ENCODE measurements at places on chromosomes 7 and 10. TPM values are rescaled to one million over a fixed set of nuclear protein-coding genes. Genes with fewer than 3 reads are reported as not detected.

Gene WNT2
- 7.7 TPM for total RNA-seq

GRCh38 chr7:35261041-35261440, 7.1 kb upstream of the TBX20 start:
- H3K27ac ChIP-seq, result no peak overlapping the region
- DNase-seq, result peak; percentile 39
- no peak overlapping the region for H3K4me3 ChIP-seq
- peaks cover 9% of the 10 kb centered on the region for H3K4me1 ChIP-seq
- H3K36me3 ChIP-seq, result no peaks in the 10 kb centered on the region

DNA sequence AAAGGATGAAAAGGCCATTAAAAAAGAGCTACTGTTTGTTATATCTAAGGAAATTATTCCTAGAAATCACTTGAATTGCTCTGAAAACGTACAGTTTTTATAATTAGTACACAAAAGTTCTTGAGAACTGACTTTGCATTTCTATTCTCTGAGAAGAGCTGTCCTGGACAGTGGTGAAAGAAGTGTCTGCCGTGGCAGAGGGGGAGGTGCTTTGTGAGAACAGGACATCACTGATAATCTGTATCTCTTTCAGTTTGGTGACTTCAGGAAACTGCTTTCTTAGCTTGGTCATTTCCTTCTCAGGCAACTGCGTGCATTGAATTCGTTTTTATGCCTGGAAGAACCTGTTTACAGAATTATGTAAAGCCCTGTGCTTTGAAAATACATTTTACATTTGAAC, 52.1 kb downstream of the POLL start:
- H3K4me3 ChIP-seq, result no peak overlapping the region
- no peaks in the 10 kb centered on the region for H3K4me1 ChIP-seq
- H3K36me3 ChIP-seq, result peaks cover 47% of the 10 kb centered on the region
- no peaks in the 10 kb centered on the region for H3K27me3 ChIP-seq
- DNase-seq, result no peak

Gene SLC26A3
- not detected for total RNA-seq

DNA sequence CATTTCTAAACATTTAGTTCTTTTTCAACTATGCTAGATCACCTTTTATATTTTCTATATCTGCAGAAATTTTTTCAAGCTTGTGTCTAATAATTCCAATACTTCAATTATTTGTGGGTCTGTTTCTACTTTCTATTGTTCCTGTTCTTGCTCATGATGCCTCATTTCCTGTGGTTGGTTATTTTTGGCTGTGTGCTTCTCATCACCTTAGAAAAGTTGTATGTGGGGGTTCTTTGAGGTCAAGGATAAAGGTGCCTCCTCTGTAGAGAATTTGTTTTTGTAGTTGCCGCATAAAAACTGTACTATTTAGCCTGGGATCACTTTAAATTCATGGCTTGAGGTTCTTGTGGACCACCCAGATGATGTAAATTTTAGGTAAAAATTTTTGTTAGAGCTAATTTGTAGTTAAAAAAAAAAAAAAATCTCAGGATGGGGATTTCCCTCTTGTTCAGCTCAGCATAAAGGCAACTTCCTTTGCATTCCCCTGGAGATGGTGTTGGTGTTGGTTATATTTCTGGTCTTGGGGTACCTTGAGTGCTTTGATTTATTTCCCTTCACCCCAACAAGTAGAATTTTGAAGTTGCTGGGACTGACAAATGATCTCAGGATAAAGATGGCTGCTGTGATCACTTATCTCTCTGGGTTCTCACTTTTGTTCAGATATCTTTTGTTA, 27.0 kb upstream of the JAZF1 start:
- no peaks in the 10 kb centered on the region for H3K27me3 ChIP-seq
- DNase-seq, result no peak
- no peak overlapping the region for H3K4me3 ChIP-seq
- H3K36me3 ChIP-seq, result no peaks in the 10 kb centered on the region
- no peak overlapping the region for H3K27ac ChIP-seq
- H3K4me1 ChIP-seq, result no peaks in the 10 kb centered on the region

Gene CREB5
- 9.0 TPM for total RNA-seq

DNA sequence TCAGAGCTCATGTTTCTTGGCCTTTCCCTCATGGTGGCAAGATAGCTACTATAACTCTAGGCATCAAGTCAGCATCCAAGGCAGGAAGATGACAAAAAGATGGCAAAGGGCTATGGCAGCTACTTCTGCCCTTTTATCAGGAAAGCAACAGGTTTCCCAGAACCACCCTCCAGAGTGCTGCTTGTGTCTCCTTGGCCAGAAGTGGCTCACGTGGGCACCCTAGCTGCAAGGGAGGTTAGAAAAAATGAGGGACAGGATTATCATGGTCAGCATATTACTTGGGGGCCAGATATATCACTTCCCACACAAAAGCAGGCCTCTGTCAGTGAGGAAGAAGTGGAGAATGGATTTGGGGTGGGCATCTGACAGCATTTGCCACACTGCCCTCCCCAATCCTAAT, 24.3 kb upstream of the C10orf105 start:
- no peak overlapping the region for H3K27ac ChIP-seq
- peaks cover 62% of the 10 kb centered on the region for H3K4me1 ChIP-seq
- no peaks in the 10 kb centered on the region for H3K36me3 ChIP-seq
- H3K4me3 ChIP-seq, result no peak overlapping the region
- DNase-seq, result no peak
- H3K27me3 ChIP-seq, result no peaks in the 10 kb centered on the region

GRCh38 chr10:24240041-24240751, 31.3 kb downstream of the KIAA1217 start:
- H3K27me3 ChIP-seq, result no peaks in the 10 kb centered on the region
- no peak for DNase-seq
- H3K4me3 ChIP-seq, result peak overlapping the region; percentile 24
- no peaks in the 10 kb centered on the region for H3K36me3 ChIP-seq
- H3K27ac ChIP-seq, result peak overlapping the region; percentile 65
- H3K4me1 ChIP-seq, result peaks cover 9% of the 10 kb centered on the region

- H3K4me1 ChIP-seq, result no peaks in the 10 kb centered on the region
- H3K27ac ChIP-seq, result no peak overlapping the region
- no peaks in the 10 kb centered on the region for H3K27me3 ChIP-seq
- no peak for DNase-seq
- no peaks in the 10 kb centered on the region for H3K36me3 ChIP-seq
These were observed 94.7 kb upstream of the FERD3L start for GRCh38 chr7:19239951-19240350.

Measured in upper lobe of left lung (tissue), 6 donors.